ENCODE measurements at places on chromosomes 5 and 9.

- no peak for DNase-seq
These were observed 357.0 kb upstream of the RORB start for GRCh38 chr9:74140141-74140540.

DNA sequence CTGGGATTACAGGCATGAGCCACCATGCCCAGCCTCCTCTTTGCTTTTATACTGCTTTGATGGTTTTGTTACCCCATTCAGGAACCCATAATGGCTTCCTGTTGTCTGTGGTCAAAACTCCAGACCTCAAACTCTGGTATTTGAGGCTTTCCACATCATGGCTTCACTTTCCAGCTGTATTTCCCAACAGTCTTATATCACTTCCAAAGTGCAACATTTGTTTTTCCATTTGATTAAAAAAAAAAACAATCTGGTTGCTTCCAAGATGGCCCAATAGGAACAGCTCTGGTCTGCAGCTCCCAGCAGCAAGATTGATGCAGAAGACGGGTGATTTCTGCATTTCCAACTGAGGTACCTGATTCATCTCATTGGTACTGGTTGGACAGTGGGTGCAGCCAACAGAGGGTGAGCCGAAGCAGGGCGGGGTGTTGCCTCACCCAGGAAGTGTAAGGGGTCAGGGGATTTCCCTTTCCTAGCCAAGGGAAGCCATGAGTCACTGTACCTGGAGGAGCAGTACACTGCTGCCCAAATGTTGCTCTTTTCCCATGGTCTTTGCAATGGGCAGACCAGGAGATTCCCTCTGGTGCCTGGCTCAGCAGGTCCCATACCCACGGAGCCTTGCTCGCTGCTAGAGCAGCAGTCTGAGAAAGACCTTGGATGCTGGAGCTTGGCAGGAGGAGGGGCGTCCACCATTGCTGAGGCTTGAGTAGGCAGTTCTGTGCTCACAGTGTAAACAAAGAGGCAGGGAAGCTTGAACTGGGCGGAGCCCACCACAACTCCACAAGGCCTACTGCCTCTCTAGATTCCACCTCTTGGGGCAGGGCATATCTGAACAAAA, 458.4 kb downstream of the KDM4C start:
- no peak for DNase-seq

DNA sequence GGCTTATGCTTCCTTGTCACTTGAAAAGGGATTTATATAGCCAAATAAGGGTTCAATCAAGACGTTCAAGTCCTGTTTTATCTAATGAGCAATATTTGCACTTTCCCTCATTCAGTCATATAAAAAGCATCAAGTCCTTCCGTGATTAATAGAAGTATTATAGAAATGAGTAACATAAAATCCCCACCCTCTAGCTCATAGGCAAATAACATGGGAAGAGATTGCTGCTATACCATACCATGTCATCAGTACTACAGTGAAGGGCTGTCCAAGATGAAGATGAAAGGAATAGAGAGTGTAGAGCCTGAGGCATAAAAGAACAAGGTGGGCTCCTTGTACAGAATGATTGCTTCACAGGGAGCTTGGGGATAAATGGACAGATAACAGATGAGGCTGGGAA, 20.4 kb upstream of the PAPPA start:
- no peak for DNase-seq

DNA sequence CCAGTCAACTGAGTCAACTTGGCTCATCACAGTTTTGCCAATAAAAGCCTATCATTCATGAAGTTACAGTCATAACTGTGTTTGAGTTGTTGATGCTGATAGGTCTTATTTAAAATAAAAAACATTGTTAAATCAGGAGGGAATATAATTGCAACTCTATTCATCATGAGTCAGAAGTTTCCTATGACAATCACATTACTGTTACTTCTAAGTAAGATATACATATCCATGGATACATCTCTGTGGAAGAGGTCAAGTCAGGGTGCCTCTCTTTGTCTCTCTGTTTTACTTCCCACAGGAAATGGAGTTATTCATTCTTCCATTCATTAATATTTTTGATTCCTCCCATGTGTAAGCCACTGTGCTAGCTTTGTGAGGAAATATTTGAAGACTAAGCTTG, 2015.4 kb upstream of the WWC1 start:
- no peak for DNase-seq

DNA sequence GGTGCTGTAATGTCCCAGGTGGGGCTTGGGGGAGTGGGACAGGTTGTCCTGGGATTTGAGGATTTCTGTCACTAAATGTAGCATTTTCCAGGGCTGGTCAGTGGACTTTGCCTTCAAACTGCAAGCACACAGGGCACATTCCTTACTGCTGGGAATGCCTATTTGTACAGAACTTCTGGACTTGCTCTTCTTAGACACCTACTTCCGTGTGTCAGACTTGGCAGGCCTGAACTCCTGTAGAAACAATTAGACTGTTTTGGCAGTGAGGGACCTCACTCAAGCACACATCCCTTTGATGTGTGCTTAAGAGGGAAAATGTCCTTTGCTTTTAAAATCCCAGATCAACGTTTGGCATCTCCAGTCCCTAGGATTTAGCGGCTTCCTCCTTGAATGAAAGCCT, 192.2 kb downstream of the PAPPA start:
- no peak for DNase-seq

DNA sequence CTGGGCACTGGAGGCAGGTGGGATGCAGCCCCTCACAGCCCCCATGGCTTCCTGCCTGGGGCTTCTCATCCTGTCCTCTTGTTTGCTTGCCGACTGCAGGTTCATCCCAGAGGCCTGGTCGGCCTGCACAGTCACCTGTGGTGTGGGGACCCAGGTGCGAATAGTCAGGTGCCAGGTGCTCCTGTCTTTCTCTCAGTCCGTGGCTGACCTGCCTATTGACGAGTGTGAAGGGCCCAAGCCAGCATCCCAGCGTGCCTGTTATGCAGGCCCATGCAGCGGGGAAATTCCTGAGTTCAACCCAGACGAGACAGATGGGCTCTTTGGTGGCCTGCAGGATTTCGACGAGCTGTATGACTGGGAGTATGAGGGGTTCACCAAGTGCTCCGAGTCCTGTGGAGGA, 232.7 kb downstream of the ADAMTSL1 start:
- DNase-seq = no peak

DNA sequence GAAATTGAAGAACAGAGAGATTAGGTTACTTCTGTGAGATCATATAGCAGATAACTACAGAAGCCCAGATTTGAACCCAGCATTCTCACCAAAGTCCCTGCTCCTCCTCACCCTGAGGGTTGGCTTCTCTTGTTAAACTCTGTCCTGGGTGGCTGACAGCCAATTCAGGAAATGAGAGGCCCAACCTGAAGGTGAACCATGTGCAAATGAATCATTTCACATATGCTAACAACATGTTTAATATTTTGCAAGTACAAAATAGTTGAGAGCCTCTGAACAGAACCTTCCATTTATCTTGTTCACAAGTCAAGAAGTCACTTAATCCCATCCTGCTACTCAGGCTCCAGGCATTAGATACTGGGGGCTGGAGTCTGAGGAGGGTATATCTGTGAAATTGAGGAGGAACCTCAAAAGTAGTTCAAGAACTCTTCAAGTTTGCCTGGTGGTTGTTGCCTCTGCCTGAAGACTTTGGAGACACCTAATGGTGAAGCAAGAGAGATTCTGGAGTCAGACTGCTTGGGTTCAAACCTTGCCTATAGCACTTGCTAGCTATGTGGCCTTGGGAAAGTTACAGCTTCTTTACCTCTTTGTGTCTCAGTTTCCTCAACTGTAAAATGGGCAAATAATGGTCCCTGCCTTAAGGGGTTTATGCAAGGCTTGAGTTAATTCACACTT, 564.0 kb downstream of the PSAT1 start:
- no peak for DNase-seq

DNA sequence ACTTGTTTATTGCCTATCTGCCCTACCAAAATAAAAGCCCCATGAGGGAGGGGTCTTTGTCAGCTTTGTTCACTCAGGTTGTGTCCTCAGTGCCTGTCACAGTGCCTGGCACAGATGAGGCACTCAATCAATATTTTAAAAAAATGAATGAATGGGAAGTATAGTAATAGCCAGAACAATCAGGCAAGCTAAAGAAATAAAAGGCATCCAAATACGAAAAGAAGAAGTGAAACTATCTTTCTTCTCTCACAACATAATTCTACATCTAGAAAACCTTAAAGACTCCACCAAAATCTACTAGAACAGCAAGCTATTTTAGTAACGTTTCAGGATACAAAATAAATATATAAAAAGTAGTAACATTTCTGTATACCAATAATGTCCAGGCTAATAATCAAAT, 37.8 kb upstream of the C5orf63 start:
- no peak for DNase-seq

Data from colonic mucosa (tissue), 4 donors.